ENCODE measurements at places on chromosomes 7 and 10. TPM values are rescaled to one million over a fixed set of nuclear protein-coding genes. Genes with fewer than 3 reads are reported as not detected.

The GPER1 gene
- 0.81 TPM for total RNA-seq

The ACSM6 gene
- total RNA-seq, result not detected

The ASB10 gene
- not detected for total RNA-seq

The AKR1B1 gene
- total RNA-seq, result 134 TPM
